T-helper 17 cell (primary cell): ENCODE measurements at places on chromosomes 6 and 20. TPM values are rescaled to one million over a fixed set of nuclear protein-coding genes. Genes with fewer than 3 reads are reported as not detected.

DNA sequence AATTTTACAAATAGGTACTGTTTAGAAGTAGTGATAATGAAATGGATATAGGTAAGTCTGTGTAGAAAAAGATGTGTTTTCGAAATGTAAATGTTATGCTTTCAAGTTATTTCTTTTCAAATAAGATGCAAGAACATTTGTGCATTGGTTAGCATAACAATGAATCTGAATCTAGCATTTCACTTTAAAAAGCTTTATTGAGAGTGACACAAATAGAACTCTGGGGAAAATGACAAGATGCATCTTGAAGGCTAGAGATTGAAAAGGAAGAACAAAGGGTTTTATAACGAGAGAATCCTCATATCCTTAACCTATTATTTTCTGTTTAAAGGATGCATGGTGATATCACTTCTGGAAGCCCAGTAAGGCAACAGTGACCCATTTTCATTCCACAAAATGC lies 639.9 kb upstream of the PTCHD4 start:
- DNase-seq, result no peak
- no peaks in the 10 kb centered on the region for H3K36me3 ChIP-seq
- no peak overlapping the region for H3K27ac ChIP-seq
- no peaks in the 10 kb centered on the region for H3K27me3 ChIP-seq
- H3K4me1 ChIP-seq, result no peaks in the 10 kb centered on the region

GRCh38 chr6:135527116-135527959 lies 29.8 kb upstream of the AHI1 start:
- H3K4me1 ChIP-seq, result no peaks in the 10 kb centered on the region
- no peak overlapping the region for H3K27ac ChIP-seq
- H3K36me3 ChIP-seq, result no peaks in the 10 kb centered on the region
- no peak for DNase-seq
- peaks cover under 1% of the 10 kb centered on the region for H3K27me3 ChIP-seq

DNA sequence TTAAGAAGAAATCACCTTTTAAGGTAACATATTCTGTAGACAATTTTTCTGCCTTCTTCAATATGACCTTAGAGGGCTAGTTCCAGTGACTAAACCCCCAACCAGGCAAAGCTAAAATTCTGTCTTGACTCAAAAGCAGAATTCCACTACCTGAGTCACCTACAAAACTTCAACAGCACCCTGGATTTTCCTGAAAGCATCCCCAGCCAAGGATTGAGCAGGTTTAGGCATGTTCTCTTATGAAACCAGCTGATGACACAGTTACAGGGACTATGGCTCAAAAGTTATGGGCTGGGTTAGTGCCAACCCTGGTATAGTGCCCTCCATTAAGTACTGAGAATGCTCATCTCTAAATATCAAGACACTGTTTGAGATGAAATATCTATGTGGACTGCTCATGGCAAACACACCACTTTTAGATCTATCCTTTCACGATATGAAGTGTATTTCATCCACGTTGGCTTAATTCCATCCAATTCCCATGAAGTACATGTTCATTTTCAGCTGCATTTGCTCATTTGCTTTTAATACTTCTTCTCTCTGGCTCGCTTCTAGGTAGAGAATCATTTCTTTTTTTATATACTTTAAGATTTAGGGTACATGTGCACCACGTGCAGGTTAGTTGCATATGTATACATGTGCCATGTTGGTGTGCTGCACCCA lies 53.6 kb upstream of the TNFAIP3 start:
- H3K27ac ChIP-seq, result peak overlapping the region; percentile 96
- peaks cover 40% of the 10 kb centered on the region for H3K4me1 ChIP-seq

DNA sequence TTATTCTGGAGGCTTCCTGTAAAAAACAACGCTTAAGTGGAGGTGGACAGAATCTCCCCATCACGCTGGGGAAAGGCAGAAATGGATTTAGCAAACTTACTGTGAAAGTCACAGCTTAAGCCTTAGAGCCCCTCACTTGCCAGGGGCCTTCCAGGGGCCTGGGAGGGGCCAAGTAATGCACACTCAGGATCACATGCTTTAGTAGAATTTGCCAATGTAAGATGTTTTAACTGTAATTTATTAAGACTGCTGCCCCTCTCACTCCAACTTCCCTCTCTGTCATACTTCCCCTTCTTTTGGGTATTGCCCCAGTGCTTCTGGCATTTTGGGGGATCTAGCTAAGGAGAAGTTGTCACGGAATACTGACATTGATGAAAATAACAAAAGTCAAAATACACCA lies 12.6 kb upstream of the ADA start:
- DNase-seq, result no peak
- H3K27ac ChIP-seq, result no peak overlapping the region
- H3K4me3 ChIP-seq, result no peak overlapping the region
- H3K4me1 ChIP-seq, result peaks cover 8% of the 10 kb centered on the region
- no peaks in the 10 kb centered on the region for H3K27me3 ChIP-seq

DNA sequence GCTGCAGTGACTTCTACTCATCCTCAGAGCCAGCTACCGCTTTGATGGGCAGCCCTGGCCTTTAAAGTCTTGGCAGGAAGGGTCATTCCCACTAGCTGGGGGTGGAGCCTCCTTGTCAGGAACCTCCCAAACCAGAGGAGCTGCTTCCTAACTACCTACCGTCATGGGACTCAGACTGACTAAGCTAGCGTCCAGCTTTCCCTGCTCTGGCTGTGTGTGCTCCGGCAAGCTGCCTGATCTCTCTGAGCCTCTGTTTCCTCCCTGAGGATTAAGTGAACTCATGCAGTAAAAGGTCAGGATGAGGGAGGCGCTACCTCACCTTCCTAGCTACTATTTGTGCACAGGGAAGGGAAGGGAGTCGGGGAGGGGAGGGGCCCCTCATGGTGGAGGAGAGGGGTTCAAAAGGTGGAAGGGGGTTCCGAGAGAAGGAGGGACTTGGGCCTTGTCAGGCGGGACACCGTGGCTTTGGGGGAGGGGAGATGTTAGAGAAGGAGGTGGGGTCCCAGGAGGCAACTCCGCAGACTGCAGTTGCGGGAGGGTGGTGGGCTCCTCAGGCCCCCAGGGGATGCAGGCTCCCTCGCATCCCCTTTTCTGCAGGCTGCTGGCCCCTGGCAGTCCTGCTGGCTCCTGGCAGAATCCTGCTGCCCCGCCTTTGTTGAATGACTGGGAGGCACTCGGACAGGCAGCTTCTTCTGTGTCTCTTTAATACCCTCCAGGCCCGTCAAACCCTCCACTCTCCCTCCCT lies 9.8 kb downstream of the DUSP15 start:
- no peak overlapping the region for H3K27ac ChIP-seq
- H3K27me3 ChIP-seq, result peaks cover 26% of the 10 kb centered on the region
- no peak for DNase-seq
- peaks cover 15% of the 10 kb centered on the region for H3K4me1 ChIP-seq
- no peaks in the 10 kb centered on the region for H3K36me3 ChIP-seq

TGM2 gene
- total RNA-seq, result 0.37 TPM
